ENCODE measurements at places on chromosomes 3 and 15. TPM values are rescaled to one million over a fixed set of nuclear protein-coding genes. Genes with fewer than 3 reads are reported as not detected.

- DNase-seq = no peak
These were observed 690.5 kb upstream of the ALCAM start for GRCh38 chr3:104676241-104676640.

STRIT1 gene
- not detected for total RNA-seq

ZDHHC19 gene
- total RNA-seq = not detected

FBXO40 gene
- not detected for total RNA-seq

DNA sequence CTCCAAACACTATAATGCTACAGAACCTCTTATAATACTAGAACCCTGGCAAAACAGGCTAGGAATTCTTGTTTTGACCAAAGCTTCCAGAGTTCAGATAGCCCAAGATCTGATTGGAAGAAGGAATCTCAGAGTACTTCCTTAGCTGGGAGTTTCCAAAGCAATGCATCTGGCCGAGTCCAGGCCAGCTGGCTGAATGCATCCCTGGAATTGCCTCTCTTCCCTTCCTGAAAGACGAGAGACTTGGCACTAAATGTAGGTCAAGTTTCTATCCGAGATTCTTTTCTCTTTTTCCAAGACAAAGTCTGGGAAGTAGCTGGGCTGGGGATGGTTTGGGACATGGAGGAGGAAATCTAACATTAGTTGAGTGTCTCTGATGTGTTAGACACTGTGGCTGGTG is 68.7 kb upstream of the ADPGK start:
- no peak for DNase-seq

Measured in neural progenitor cell (in vitro differentiated cells).